ENCODE measurements at places on chromosomes 4 and X.

- peak; percentile 30 for DNase-seq
Measured at GRCh38 chr4:54234497-54235205, 5.6 kb downstream of the PDGFRA start.

DNA sequence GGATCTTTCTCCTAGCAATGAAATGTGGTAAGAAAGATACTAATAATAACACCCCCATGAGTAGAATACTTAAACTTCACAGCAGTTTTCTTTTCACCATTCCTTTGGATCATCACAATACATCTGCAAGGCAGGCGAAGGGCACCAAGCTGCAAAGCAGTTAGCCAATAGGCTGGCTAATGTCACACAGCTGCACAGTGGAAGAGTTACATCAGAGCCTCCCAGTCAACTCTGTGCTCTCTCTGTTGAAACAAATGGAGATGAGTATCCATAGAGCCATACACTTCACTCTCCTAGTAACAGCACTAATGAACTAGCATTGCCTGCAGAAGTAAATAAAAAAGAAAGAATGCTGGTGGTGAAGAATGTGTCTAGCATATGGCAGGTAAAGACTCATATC is 139.0 kb downstream of the ATG4A start:
- DNase-seq = no peak

GRCh38 chr4:164616961-164617360 is 137.0 kb upstream of the SMIM31 start:
- DNase-seq = no peak

GRCh38 chr4:128608006-128608405 is 201.5 kb upstream of the JADE1 start:
- DNase-seq = no peak

GRCh38 chrX:107985033-107985432 is 2.9 kb upstream of the TEX13B start:
- no peak for DNase-seq

- no peak for DNase-seq
Measured at GRCh38 chr4:74933562-74934015, 673 bp downstream of the PARM1 start.

GRCh38 chrX:18896680-18897544 is 87.0 kb downstream of the PHKA2 start:
- DNase-seq = no peak

DNA sequence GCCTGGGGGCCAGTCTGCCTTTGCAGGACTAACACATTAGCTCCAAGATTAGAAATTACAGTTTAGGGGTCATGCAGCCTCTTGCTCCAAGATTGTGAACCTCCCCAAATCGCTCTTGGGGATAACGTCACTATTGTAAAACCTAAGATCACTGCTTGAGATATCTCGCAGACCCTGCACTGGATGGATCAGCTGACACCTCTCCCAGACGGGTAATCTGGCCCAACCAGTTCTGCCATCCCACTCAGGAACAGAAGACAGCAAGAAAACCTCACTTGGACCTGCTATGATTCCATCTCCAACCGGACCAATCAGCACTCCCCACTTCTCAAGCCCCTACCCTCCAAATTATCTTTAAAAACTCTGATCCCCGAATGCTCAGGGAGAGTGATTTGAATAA is 431.2 kb downstream of the GPM6A start:
- DNase-seq = no peak

DNA sequence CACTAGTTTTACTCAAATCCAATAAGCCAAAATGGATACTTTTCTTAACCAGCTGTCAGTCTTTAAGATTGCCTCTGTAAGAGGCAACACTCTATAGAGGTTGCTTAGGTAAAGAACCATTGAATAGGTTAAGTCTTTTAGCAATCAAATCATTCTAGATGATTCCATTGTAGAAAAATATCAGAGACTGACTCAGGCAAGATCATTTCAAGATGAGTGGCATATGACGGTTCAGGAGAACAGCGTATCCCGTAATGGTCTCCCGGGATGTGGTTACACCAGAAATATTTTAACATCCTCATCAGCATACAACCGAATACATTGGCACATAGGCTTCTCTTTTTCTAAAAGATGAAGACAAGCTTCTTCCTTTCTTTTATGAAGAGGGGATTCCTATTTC is 641.7 kb upstream of the AGA start:
- no peak for DNase-seq

DNA sequence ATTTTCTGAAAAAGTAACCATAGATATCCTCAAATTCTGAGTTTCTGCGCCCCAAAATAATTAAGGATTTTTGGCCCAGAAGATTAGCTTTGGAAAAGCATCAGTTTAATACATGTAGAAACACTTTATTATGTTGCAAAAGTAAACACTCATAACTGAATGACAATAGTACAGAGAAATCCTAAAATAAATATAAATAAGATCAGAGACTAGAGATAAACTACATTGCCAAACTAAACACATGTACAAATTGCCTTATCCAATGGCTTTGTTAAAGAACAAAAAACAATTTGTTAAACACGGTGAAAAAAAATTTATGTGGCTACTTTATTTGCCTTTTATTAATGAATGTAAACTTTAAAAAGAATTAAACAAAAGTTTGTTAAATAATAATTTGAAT is 17.5 kb downstream of the SPOCK3 start:
- DNase-seq = no peak

DNA sequence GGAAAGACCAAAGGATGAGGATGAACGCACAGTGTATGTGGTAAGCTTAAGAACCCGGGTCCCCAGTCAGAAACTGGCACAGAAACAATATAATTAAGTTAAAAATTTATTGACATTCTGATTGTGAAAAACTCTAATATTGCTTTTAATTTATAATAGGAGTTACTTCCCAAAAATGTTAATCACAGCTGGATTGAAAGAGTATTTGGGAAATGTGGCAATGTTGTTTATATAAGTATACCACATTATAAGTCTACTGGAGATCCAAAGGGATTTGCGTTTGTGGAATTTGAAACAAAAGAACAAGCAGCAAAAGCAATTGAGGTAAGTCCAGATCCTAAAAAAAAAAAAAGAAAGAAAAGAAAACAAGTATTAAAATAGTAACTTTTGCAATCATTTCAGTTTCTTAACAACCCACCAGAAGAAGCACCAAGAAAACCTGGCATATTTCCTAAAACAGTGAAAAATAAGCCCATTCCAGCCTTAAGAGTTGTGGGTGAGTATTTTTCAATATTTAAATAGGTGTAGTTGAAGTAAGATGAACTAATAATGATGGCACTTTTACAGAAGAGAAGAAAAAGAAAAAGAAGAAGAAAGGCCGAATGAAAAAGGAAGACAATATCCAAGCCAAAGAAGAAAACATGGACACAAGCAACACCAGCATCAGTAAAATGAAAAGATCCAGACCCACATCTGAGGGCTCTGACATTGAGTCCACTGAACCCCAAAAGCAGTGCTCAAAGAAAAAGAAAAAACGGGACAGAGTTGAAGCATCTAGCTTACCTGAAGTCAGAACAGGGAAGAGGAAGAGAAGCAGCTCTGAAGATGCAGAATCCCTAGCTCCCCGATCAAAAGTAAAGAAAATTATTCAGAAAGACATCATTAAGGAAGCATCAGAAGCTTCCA is 9.9 kb downstream of the LARP7 start:
- no peak for DNase-seq

- no peak for DNase-seq
Measured at GRCh38 chr4:95729596-95729995, 110.3 kb upstream of the PDHA2 start.

GRCh38 chr4:140344101-140344500 is 29.3 kb upstream of the SCOC start:
- no peak for DNase-seq

- DNase-seq = no peak
Measured at GRCh38 chr4:20532871-20533870, 167.1 kb upstream of the PACRGL start.

DNA sequence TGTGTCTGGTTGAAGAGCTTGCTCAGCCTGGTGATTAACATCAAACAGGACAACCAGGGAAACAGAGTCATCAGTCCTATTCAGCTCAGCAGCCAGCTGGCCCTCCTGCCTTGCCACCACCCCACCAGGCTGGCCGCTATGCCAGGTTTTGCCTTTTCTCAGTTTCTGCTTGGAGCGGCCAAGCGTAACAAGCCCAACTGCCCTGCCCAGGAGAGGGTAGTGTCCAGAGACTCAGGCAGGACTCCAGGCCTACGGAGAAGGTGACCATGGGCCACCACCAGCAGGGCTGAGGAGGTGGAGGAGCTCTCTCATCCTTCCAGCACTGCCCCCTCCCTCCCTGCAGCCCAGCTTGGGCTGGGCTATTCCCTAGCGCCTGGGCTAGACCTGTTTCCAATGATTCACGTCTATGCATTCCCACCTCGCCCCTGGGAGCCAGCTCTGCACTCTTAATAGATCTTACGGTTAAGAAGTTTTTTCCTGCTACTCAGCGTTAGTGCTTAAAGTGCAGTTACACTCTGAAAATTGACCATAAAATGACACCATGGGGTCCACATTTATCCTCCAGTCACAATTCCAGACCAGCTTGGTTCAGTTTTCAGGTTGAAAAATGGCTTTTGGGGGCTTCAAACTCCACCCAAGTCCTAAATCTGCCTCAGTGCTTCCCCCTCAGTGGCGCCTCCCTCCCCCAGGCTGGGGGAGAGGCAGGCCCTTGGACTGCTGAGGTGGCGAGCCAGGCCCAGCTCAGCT is 124.0 kb upstream of the PJA1 start:
- DNase-seq = no peak

GRCh38 chrX:49996474-49996873 is 74.1 kb downstream of the CLCN5 start:
- no peak for DNase-seq

DNA sequence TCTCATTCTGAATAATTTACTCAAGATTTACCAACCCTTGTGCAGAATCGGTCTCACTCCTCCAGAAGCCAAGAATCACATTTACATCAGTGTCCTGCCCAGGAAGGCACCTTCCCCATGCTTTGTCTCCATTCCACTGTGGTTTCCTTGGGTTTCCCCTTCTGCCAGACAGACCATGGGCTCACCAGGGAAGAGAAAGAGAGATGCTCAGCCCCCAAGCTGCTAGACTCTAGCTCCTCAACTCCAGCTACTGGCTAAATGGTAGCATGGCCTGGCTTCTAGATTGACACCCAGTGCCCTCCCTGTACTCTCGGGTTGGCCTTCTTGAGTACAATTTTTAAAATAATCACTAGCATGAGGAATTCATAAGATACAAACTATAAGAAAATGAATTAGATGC is 12.9 kb downstream of the TLR10 start:
- DNase-seq = no peak

DNA sequence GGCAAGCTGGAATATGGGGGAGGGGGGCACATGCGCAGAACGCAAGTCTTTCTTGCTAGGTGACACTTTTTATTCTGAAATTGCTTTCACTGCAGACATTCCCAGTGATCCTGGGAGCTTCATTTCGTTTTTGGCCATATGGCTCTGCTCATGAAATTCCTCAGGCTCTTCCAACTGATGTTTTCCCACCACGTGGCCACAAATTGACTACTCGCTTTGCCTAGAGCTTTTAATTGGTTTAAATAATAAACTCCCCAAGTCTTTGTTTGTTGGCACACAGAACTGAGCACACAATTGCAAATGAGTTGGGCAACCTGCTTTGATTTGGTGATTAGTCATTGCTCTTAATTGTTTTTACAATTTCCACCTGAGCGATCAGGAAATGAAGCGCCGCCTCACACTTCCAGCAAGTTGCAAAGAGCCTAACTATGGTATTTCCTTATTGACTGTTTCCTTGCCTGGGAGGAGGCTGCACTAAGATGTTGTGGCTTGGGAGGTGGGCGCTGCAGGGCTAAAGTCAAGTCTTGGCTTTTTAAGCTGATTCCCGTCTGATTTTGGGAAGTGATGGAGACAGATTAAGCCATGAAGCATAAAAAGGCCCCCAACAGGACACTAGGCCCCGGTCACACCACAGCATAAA is 282.5 kb downstream of the ZIC3 start:
- no peak for DNase-seq

DNA sequence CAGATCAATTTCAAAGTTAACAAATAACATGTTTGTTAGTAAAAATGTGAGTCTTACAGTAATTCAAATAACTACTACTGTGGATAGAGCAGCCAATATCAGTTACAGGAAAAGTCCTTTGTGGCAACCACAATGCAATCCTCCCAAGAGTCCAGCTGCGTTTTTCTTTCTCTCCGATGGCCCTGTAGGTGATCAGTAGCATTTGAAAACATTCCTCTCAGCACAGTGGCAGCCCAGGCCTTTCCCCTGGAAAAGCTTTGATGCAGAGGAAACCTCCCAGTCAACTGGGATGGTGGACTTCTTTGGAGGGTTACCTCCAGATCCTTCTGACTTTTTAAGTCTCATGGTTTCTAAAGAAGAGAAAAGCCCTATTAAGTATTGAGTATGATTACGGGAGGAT is 18.0 kb upstream of the PDZD4 start:
- no peak for DNase-seq

DNA sequence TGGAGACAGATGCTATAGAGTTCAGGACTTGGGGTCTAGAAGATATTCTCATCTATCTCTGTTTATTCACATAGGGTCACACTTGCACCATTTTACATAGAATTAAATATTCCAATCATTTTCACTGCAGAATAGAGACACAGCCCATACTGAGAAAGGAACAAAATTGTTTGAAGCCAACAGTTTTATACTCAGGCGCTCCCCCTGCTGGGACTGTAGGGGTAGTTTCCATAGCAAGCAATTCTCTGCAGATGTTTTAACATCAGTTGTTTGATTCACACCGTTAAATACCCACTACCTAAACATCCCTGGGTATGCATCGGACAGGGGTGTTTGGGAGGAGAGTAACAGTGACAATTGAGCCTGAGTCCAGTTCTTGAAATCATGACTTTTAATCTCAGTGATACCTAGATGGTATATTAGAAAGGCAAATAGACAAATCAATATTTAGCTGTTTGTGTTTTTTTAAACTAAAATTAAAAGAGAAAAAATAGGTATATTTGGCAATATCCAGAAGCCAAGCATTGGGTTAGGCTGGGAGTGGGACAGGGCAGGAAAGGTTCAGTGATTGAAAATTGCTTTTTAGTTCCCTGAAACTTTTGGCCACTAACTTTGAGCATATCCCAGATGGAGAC is 33.8 kb downstream of the LONRF3 start:
- no peak for DNase-seq

DNA sequence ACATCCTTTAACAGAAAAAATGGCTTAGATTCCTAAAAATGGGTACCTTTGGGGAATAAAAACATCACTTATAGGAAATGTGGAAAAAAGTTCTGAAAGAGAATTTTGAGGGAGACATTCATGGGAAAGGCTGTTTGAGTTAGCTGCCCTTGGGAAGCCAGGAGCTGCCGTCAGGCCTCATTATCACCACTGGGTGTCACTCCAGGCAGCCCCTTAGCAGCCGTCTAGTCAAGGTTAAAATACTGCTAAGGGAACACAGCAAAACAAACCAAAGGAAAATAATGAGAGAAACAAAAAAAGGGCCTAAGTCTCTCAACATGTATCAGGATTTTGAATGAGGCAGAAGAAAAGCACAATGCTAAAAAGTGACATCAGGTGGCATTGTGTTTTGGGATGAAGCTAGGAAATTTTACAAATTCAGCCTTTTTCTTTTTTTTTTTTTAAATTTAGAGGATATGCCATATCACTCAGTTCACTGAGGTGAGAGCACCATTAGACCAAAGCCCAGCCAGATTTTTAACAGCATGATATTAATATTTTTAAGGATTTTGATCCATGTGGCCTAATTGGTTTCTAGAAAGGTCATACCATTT is 235.3 kb downstream of the GPAT3 start:
- DNase-seq = no peak

- DNase-seq = no peak
Measured at GRCh38 chrX:16695079-16695676, 17.3 kb downstream of the CTPS2 start.

All from left forelimb (tissue), 1 donor.